ENCODE measurements at places on chromosomes 16 and 17. TPM values are rescaled to one million over a fixed set of nuclear protein-coding genes. Genes with fewer than 3 reads are reported as not detected.
A peak's percentile ranks its signal among the peaks of the same experiment; 100 is the strongest.

The MYOCD gene
- 0.17 TPM for total RNA-seq

DNA sequence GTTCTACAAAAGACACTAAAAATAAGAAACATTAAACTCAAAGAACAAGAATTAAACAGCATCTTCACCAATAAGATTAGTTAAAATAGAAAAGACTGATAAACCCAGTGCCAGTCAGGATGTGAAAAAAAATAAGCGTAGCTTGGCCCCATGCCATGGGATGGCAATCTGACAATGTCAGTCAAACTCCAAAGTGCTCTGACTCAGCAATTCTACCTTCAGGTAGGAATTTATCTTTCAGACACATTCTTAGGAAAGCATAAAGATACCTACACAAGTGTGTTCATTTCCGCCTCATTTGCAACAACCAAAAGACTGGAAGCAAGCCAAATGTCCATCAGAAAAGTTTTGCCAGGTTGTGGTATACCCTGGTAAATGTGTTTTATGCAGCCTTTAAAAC, 9.1 kb upstream of the MPO start:
- DNase-seq, result no peak

- peak; percentile 95 for DNase-seq
These were observed 48.9 kb upstream of the MRPS23 start for GRCh38 chr17:57898487-57899311.

The TMEM204 gene
- total RNA-seq, result not detected

The CD19 gene
- total RNA-seq, result 0.50 TPM

The KRTAP16-1 gene
- total RNA-seq, result not detected

DNA sequence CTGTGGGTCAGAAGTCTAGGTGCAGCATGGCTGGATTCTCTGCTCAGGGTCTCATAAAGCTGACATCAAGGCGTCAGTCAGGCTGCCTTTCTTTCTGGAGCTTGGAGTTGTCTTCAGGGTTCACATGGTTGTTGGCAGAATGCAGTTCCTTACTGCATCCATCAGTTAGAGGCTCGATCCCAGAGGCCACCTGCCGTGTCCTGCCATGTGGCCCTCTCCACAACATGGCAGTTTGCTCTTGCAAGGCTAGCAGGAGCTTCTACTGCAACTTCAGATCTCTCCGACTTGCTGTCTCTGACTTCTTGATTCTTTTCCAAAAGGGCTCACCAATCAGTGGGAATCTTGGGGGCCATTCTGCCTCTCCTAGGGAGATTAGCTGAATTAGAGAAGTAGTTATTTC, 11.9 kb downstream of the PITPNC1 start:
- DNase-seq, result no peak

GRCh38 chr16:9159839-9160550, 68.6 kb downstream of the HAPSTR1 start:
- peak; percentile 90 for DNase-seq

DNA sequence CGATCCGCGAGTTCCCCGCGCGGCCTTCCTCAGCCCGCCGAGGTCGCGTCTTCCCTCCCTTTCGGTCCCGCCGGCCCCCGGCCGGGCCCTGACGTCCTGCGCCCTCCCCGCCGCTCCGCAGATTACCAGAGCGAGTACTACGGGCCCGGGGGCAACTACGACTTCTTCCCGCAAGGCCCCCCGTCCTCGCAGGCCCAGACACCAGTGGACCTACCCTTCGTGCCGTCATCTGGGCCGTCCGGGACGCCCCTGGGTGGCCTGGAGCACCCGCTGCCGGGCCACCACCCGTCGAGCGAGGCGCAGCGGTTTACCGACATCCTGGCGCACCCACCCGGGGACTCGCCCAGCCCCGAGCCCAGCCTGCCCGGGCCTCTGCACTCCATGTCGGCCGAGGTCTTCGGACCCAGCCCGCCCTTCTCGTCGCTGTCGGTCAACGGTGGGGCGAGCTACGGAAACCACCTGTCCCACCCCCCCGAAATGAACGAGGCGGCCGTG, 5.4 kb downstream of the LHX1 start:
- peak; percentile 42 for DNase-seq

DNA sequence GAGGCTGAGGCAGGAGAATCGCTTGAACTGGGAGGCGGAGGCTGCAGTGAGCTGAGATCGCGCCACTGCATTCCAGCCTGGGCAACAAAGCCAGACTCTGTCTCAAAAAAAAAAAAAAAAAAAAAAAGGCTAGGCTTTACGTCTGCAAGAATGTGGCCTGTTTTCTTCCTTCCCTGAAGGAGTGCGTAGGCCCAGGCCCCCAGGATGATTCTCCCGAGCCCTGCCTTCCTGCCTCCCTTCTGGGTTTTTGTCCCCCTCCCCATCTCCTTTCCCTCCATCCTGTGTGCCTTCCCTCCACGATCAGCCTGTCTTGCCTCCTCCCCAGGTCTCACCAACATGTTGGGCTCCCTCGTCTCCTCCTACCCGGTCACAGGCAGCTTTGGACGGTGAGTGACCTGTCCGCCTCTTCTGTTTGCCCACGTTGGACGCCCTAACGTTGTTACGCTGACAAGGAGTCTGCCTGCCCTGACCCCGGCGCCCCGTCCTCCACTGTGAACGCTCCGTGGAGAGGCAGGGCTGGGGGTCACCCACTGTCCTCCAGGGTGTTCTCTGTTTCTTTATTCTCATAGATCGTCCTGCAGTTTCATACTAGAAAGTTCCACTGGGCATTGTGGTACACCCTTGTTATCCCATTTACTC, 15.7 kb upstream of the RNF213 start:
- DNase-seq, result no peak

The CHMP6 gene
- total RNA-seq, result 25.0 TPM

All from H9 (cell line).